B cell (primary cell): ENCODE measurements at places on chromosomes 4 and X.
A peak's percentile ranks its signal among the peaks of the same experiment; 100 is the strongest.

GRCh38 chr4:129167640-129168260, 71.8 kb downstream of the C4orf33 start:
- no peak for DNase-seq

GRCh38 chr4:37236165-37236564, 8.4 kb upstream of the NWD2 start:
- no peak for DNase-seq

DNA sequence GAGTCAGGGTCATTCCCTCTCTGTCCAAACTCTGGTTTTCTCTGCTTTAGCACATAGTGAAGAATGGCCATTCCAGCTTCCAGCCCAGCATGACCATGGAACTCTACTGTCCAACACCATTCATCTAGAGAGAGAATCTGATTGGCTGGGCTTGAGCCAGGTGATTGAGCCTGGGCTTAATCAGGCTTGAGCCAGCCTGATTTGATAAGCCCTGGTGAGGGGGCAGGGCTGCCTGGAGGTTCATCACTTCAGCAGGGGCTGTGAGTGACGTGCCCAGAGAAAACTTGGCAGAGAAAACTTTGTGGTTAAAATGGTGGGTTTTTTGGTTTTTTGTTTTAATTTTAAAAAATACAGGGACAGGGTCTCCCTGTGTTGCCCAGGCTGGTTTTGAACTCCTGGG, 62.5 kb downstream of the KIAA0232 start:
- no peak for DNase-seq

DNA sequence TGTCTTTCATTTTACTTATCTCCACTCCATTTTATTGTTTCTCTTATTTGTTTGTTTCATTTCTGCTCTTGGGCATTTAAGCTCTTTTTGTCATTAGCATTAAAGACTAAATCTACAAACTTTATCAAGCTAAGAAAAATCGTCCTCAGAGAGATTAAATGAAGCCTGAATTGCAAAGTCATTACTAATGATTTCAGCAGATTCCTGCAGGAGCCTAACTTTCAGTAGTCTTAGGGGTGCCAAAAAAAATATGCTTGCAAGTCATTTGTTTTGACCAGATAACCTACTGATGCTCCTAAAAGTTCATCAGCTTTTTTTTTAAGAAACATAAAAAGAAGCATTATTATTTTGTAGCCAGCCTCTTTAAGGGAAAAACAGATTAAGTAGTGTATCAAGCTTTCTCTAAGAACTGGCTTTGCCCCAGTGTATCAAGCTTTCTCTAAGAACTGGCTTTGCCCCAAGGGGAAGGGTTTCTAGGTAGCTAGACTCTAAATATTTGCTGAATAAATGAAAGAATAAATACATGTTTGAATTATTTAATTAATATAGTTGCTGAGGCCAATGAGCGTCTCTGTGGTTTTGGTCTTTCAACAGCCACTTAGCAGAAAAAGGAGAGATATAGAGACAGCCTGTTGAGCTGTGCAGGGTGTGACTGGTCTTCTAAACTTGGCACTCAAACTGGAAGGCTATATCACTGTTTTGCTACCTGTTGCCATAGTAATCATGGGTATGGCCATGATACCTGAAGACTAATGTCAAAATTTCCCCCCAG, 174.2 kb downstream of the BTC start:
- no peak for DNase-seq

DNA sequence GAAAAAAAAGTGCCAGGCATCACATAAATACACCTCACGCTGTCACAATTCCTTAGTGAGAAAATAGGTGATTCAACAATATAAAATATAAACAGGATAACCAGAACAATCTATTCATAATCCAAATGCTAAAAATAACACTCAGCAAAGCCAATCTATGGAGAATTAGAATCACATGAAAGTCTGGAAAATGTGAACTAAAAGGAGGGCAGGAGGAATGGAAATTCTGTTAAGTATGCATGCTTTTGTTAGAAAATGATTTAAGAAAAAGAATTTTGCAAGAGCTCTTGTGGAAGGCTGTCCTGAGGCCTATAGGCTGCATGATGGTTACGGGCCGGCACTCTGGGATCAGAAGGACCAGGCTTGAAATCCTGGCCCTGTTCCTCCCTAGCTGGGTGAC, 70.6 kb upstream of the PROM1 start:
- DNase-seq, result no peak

GRCh38 chr4:94400191-94400590, 51.6 kb upstream of the PDLIM5 start:
- DNase-seq, result no peak

DNA sequence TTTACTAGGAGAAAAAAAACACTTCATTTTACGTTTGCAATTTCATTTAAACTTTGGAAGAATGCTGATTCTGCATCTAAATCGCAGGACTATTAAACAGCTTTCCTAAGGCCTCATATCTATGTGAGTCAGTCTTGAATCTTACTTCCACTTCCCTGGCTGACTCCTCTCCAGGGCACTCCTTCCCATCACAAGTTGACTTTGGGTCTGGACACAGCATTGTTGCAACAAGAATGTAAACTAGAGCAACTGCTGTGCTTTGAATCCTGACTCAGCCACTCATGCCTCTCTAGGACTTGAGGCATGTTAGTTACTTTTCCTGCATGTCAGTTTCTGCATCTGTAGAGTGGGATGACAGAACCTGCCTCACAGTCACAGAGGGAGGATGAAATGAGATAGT, 413.8 kb downstream of the FAT4 start:
- DNase-seq, result no peak

- peak; percentile 18 for DNase-seq
Measured at GRCh38 chr4:82260632-82261031, 113.2 kb downstream of the HNRNPD start.

DNA sequence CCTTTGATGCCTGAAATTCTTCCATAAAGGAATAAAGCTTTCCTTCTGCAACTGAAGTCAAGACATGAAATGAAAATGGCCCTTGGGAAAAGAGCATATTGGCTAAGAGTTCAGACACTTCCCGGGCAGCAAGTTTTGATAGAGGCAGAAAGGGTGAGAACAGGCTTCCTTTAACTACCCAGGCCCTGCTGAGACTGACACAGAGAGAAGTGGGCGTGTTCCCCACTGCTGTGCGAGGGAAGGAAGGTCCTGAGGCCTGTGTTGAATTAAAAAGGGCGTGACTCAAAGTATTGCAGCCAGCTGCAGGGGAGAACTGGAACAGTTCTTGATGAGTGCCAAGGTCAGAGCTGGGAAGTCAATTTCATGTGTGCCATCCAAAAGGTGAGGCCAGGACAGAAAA, 33.9 kb upstream of the ADGRG2 start:
- DNase-seq, result no peak

DNA sequence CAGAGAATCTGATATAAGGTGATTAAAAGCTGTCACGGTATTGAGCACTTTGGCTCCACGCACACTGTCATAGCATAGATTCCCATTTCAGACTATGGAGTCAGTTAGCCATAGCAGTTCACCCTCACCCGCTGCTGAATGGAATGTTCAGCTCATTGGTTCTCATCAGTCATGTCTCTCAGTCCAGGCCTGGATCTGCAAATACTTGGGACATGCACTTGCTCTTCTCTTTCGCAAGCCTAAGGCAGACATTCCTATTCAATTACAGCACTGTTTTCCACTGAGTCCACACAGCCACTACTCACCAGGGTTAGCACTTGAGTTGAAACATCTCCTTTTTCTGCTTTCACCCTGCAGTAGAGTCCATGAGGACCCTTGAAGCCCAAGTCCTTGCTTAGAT, 30.6 kb upstream of the SCML1 start:
- DNase-seq, result no peak

DNA sequence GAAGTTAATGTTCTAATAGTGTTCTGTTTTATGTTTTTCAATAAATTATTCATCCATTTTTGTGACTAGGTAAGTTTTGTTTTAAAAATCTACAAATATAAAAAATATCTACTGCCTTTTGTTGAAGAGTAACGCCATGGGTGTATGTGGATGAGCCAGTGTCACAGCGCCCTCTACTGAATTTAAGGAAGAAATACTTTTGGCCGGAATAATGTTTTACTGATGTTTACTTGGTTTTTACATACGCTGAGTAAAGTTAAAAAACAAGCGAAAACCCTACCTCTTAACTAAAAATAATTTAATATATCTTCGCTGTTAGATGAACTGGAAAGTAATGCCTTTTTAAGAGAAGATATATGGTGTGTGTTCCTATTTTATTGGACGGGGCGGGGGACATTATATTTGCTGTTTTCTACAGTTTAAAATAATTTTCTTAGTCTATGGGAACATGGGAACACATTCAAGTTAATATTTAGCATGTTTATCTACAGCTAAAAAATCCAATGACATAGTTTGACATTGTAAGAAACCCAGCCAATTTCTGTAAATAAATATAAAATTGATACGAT, 86.1 kb downstream of the CPE start:
- peak; percentile 60 for DNase-seq

- no peak for DNase-seq
Measured at GRCh38 chrX:1903236-1903935, 288.5 kb downstream of the ASMT start.

DNA sequence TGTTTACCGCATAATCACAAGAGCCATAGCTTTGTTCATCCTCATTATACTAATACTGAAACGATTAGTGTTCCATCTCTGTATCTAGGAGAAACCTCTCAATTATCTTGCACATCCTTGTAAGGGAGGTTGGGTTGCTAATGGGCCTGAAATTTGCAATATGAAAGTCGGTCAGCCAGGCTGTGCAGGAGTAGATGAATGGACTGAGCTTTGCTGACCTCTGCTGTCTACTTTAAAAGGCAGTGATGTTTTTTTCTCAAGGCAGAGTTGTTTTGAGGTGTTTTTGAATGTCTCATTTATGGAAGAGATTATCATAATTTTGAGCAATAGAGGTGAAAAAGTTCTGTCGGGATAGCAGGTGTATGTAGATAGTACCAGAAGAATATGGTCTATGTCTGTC, 47.9 kb upstream of the LINC00632 start:
- no peak for DNase-seq

DNA sequence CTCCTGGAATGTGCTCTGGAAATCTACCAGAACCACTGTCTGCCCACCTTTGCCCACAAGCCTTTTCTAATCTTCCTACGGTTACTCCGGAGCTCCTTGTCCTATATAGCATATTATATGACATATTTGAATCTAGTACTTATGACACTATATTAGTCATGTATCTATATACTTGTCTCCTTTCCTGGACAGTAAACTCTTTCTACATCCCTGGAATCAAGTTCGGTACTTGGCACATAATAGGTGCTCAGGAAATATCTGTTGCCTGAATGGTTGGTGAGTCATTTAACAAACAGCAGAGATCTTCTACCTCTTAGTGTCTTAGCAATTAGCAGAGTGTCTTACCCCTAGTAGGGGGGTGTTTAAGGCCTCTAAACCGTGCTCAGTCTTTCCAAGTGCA, 123.6 kb downstream of the RELL1 start:
- no peak for DNase-seq

DNA sequence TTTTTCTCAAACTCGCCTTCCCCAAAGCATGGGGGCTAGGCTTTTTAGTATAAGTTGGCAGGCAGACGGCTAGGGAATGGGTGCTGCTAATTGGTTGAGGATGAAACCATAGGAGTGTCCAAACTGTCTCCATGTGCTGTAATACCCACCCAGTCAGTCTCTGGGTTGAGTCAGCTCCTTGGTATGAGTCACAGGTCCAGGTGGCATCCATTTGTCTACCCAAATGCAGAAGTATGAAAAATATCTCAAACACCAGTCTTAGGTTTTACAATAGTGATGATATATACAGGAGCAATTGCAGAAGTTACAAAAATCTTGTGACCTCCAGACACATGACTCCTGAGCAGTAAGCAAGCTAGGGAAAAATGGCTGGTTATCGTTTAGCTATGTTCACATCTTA, 27.4 kb upstream of the CCSER1 start:
- peak; percentile 68 for DNase-seq

DNA sequence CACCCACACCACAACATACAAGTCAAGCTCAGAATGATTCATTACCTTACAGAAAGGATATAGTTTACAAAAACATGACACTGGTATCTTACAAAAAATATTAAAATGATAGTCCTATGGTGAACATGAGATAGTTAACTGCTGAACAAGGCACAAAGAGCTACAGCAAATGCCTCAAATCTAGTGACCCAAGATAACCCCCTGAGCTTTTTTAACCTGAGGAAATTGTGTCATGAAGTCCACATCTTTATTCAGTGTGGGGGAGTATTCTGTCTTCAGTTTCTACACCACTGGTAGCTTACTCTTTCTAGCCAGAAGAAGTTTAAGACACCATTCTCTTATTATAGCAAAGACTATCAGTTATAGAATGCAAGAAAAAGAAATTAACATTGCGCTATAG, 218.7 kb downstream of the MAPK10 start:
- no peak for DNase-seq

GRCh38 chr4:106986486-106986885, 49.6 kb downstream of the DKK2 start:
- DNase-seq, result no peak

DNA sequence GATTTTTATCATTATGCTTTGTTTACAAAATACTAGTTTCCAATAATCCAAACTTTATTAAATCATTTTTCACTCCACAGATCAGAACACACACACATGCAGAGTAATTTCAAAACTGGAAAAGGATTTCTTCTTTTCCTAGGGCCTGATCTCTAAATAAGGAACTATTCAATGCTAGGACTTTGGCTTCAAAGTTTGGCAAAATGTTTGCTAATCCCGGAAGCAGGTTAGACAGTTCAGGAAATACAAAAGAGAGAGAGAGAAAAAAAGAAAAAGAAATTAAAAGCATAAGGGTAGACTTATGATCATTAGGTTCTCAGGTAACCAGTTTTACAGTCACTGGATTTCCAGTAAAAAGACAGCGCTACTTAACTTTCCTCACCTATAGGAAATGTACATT, 211.0 kb downstream of the DCLK2 start:
- no peak for DNase-seq

- no peak for DNase-seq
Measured at GRCh38 chr4:42610941-42611340, 46.0 kb downstream of the ATP8A1 start.

- DNase-seq, result peak; percentile 21
Measured at GRCh38 chr4:123350191-123350544, 46.4 kb upstream of the SPRY1 start.

DNA sequence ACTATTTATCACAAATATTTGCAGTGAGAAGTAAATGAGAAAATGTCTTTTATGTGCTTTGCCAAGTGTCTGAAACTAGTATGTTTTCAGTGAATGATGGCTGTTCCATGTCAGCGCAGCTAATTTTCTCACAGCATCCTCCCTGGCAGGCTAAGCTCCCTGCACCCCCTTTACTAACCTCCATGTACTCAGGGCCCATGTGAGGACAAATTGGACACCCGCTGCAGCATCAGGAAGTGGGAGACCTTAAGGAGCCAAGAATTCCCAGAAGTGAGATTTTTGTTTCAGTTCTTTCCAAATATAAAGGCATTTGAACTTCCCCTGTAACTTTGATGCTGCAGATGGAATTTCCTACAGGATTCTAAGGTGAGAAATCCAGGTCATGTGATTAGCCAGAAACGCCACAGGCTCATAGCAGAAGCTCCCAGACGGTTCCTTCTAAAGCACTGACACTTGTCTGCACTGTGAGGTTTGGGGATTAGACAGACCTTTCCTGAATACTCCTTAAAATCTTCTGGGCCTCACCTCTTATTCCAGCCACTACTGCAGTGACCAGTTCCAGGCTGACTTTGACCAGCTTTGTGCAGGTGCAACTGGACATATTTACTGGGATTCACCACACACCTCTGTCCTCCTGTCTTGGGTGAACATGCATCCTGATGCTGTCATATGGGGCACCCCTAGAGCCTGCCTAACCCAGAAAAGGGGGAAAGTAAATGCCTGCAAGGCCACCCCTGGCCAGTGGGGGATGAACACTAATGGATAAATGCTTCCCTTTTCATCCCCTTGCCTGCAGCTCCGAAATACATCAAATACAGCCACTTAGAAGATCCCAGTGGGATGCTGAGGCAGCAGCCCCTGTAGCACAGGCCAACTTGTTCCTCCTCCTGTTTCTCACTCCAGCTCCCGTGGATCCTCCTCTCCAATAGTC, 45.9 kb downstream of the LGI2 start:
- DNase-seq, result no peak
